Temporal lobe (tissue), 4 donors: ENCODE measurements at places on chromosomes 13 and 19. TPM values are rescaled to one million over a fixed set of nuclear protein-coding genes. Genes with fewer than 3 reads are reported as not detected.

Gene ESD
- total RNA-seq, result 92.9 TPM

Gene ZNF91
- 573 TPM for total RNA-seq

Gene NLRP5
- not detected for total RNA-seq

Gene NLRP4
- not detected for total RNA-seq

Gene CEACAM3
- total RNA-seq, result 0.25 TPM

Gene LMTK3
- total RNA-seq, result 19.4 TPM

Gene LGALS14
- not detected for total RNA-seq

Gene UGGT2
- total RNA-seq, result 47.2 TPM

Gene SCAMP4
- 22.1 TPM for total RNA-seq

Gene PSG7
- total RNA-seq, result not detected

Gene RNF113B
- not detected for total RNA-seq

Gene ACER1
- not detected for total RNA-seq

Gene MIPEP
- 20.2 TPM for total RNA-seq

Gene TMEM147
- total RNA-seq, result 31.5 TPM

Gene DZIP1
- total RNA-seq, result 47.2 TPM

Gene SYCN
- not detected for total RNA-seq

Gene C5AR1
- total RNA-seq, result 0.25 TPM

Gene ZNF418
- total RNA-seq, result 35.9 TPM

Gene SEMA6B
- 32.0 TPM for total RNA-seq

Gene CCDC159
- total RNA-seq, result 3.2 TPM

Gene PTH2
- total RNA-seq, result not detected

Gene ZFR2
- total RNA-seq, result 4.7 TPM

Gene TMEM59L
- 42.0 TPM for total RNA-seq

Gene PALM3
- 4.9 TPM for total RNA-seq

Gene CACNG6
- 0.49 TPM for total RNA-seq

Gene SELENOV
- not detected for total RNA-seq

Gene KLK15
- total RNA-seq, result not detected

Gene TOMM40
- total RNA-seq, result 18.2 TPM

Gene ZNF790
- total RNA-seq, result 18.7 TPM

Gene DACT3
- 14.5 TPM for total RNA-seq

Gene CYP2S1
- total RNA-seq, result under 0.01 TPM

Gene FCER2
- under 0.01 TPM for total RNA-seq

Gene CACNG7
- total RNA-seq, result 12.0 TPM
